ENCODE measurements at places on chromosomes 6 and 20. TPM values are rescaled to one million over a fixed set of nuclear protein-coding genes. Genes with fewer than 3 reads are reported as not detected.

PI16 gene
- not detected for total RNA-seq

- DNase-seq = no peak
Observed at GRCh38 chr6:130575971-130576370, 210.2 kb downstream of the TMEM200A start.

GRCh38 chr6:2543321-2543720, 207.4 kb downstream of the MYLK4 start:
- no peak for DNase-seq

DNA sequence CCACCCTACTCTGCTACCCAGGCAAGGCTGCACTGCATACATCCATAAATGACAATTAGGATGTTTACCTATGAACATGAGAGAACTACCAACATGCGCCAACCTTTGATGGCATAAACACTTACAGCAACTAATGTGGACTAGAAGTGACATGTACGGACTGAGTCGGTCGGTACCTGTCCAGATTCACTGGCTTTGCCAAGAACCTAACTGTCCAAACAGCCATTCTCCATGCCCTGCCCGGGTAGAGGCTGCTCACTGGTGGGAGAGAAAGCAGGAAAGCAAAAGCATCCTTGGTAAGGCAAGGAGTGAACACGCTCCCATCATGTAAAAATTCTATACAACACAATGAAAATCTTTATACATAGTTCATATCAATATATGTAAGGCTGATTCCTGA, 30.0 kb downstream of the SYNDIG1 start:
- DNase-seq = no peak

DNA sequence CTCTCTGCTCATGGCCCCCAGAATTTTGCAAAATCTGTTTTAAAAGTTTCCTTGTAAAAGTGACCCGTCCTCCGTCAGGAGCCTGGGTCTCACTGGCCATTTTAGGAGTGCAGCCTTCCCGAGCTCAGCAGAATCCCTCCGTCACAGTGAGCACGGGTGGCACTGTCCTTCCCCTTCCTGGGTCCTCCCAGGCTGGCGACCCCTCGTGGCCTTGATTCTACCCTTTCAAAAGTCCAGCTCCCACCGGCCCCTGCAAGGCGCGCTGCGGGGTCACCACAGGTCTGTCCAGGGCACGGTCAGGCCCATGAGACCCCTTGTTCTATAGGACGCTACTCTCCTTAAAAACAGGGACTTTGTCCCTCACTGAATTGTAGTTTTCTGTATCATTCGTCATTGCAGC, 112.7 kb downstream of the PSMB1 start:
- no peak for DNase-seq

DNA sequence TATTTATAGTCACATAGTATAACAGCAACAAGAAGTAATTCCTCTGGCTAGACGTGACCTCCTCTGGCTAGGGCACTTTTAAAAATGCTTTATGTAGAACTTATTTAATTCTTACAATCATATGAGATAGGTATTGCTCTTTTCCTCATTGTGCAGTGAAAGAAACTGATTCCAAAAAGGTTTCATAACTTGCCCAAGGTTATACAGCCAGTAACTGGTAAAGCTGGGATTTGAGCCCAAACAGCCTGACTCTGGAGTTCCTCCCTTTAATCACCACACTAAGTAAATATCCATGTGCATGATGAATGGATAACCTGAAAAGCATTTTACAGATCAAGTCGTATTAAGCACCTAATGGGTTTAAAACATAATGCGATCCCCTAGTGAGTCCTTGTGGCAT, 214.6 kb downstream of the PRL start:
- DNase-seq = peak; percentile 51

DNA sequence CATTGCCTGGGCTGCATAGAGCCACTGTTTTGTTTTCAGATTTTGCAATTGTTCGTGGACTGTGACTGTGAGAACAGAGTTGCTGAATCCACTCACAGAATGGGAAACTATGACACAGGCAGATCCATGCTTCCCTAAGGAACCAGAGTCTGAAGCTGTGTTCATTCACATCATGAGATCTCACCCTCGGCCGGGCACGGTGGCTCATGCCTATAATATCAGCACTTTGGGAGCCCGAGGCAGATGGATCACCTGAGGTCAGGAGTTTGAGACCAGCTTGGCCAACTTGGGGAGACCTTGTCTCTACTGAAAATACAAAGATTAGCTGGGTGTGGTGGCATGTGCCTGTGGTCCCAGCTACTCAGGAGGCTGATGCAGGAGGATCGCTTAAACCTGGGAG, 139.2 kb upstream of the SALL4 start:
- no peak for DNase-seq

HLA-DOA gene
- total RNA-seq = not detected

DNA sequence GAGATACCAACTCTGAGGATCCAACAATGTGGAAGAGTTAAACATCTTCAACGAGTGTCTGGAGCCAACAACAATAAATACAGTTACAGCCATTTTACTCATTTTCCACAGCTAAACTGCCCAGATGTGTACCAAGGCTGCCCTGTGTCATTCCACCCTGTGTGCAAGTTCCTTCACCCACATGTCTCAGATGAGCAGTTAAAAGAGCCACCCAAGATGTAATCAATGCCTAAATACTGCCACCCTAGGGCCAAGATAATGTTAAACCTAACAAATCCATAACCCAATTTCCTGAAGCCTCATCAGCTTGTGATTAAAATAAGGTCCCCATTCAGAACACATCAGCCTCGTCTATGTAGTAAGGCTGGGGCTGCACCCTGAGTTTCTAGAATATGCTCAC, 59.9 kb downstream of the GMDS start:
- no peak for DNase-seq

- no peak for DNase-seq
Observed at GRCh38 chr6:5998236-5998635, 8.5 kb downstream of the NRN1 start.

- peak; percentile 35 for DNase-seq
Observed at GRCh38 chr6:168908166-168908565, 345.5 kb downstream of the THBS2 start.

Measured in bronchial epithelial cell (primary cell).